Activated CD4-positive, CD25-positive, alpha-beta regulatory T cell (primary cell): ENCODE measurements at places on chromosomes 12 and 14.

DNA sequence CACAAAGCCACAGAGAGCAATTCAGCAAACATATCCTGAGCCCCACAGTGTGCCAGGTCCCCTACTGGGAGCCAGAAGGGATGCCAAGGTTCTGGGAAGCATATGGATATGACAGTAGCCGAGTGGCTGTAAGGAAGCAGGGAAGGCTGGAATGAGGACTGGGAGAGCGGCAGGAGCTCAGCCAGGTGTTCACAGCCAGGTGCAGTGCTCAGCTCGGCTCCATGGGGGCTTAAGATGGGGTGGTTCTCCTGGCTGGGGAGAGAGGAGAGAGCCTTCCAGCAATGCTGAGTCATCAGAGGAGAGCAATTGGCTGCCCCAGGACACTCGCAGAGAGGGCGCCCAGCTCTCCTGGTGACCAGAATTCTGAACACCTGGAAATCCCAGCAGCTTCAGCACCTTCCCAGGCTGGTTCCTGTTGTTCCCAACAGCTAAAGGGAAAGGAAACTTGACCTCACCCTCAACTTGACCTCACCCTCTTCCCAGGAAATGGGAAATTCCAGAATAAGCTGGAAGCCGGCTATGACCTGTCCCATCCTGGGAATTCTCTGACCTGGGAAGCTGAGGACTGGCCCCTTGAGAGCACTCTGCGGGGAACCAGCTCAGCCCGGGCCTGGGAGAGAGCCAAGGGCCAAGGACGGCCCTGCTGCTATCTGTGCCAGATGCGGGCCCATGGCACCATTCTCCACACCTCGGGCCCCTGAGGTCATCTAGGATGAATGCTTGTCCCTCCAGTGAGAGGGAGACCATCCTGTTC is 34.6 kb downstream of the SLC6A12 start:
- DNase-seq = no peak

DNA sequence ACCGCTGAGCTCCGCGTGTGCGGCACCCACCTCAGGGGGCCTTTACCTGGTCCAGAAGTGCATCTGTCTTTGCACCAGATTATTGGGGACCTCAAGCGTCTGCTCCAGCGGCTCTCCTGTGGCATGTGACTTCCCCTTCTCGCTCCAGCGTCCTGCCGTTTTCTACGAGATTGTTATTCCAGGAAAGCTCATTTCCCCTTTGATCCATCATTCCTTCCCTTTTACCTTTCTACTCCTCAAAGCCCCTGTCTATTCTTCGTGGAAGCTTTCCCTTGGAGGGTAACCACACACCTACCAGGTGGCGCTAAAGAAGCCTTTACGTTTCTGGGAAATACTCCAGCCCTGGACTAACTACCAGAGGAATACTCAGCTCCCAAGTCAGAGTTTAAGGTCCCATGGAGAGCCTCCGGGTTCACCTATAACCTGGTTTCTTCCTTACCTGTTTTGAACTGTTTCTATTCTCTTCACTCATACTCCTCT is 1.5 kb downstream of the FKBP4 start:
- no peak for DNase-seq

DNA sequence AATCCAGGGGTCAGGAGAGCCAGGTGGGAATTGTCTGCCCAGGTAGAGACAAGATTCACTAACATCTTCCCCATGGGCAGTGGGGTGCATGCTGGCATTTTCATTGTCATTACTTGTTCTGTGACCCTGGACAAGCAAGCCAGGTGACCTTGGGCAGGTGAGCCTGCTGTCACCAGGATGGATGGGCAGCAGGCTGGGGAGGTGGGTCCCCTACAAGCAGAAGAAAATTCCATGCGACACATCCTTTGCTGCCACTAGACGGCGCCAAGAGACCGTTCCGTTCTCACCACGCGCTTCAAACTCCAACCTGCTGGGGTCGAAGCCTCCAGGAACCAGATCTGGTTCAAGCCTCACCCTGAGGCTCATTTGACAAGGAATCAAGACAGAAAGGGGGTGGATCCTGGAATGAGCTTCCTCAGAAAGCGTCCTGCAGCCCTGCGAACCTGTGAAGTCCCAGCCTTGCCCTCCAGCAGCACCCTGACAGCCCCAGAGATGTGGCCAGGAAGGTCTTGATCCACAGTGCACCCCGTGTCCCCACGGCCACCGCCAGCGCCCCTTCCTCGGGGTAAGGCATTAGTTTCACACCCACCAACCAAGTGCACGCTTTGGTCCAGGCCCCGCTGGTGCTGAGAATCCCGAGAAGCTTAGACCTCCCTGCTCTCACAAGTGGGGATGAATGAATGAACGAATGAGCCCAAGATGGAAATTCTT is 3.2 kb upstream of the DYNC1H1 start:
- peak; percentile 56 for DNase-seq

GRCh38 chr12:40058721-40059190 is 47.1 kb downstream of the SLC2A13 start:
- DNase-seq = no peak

GRCh38 chr14:92613008-92613658 is 99.6 kb downstream of the RIN3 start:
- DNase-seq = peak; percentile 45

- no peak for DNase-seq
Measured at GRCh38 chr12:110869803-110870202, 23.0 kb downstream of the CCDC63 start.

GRCh38 chr14:104964546-104964945 is 13.6 kb downstream of the AHNAK2 start:
- no peak for DNase-seq

GRCh38 chr12:49201595-49202295 is 12.9 kb upstream of the TUBA1A start:
- no peak for DNase-seq

DNA sequence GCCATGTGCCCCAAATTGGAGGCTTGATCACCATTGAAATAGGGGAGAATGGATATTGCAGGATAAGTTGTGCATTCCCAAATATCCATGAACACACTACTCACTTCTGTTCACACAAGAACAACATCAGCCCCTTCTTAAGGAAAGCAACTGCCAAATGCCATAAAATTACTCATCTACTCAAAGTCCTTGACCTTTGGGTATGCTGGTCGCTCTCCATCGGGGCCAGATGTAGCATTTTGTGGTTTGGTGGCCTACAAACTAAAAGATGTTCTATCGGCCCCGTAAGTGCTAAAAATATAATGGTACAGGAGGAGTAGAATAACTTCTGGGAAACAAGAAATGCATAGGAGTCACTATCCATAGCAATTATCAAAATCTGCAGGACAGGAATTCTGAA is 362.6 kb downstream of the AEBP2 start:
- no peak for DNase-seq

DNA sequence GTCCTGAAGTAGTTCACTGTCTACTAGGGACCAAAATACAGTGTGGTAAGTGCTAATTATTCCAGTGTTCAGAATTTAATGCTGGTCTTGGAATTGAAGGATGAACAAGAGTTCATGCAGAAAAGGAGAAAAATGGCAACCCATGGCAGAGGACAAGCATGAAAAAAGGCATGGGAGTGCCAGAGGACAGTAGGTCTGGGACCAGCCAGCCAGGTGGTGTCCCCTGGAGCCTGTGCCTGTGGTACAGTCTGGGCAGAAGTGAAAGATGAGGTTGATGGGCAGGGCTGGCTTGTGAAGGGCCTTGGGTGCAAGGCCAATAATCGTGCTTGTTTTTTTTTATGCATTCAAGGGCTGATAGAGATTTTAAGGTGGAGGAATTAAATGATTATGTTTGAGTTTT is 21.0 kb downstream of the C12orf75 start:
- no peak for DNase-seq

DNA sequence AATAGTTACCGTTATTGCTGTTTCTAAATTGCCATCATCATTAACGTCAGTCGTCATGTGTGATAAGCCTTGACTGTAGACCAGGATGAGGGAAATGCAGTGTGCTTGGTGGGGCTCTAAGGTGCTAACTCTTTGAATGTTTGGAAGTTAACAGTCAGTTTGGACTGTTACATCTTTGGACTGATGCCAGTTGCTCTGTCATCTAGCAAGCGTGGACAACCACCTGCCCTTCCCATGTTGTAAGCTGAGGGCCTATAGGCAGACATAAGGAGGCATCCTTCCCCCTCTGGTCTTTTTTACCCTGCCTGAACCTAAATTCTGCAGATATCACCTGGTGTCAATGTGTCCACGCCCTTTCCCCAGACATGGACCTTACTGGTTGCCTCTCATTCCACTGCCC is 94.4 kb downstream of the PPP2R5C start:
- DNase-seq = no peak

DNA sequence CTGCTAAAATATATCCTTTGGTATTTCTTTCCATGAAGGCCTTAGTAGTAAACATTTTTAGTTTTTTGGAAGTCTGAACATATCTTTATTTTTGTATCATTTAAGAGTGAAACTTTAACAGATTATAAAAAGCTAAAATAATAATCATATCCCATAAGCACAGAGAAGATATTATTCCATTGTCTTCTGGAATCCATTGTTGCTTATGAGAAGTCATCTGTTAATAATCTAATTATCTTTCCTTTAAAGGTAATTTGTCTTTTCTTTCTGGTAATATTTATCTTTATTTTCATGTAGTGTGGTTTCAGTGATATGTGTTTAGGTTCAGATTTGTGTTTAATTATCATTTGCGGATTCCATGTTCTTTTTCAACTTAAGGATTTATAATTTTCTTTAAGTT is 261.7 kb downstream of the MSRB3 start:
- DNase-seq = no peak

GRCh38 chr14:72824051-72824450 is 69.8 kb downstream of the DPF3 start:
- no peak for DNase-seq

DNA sequence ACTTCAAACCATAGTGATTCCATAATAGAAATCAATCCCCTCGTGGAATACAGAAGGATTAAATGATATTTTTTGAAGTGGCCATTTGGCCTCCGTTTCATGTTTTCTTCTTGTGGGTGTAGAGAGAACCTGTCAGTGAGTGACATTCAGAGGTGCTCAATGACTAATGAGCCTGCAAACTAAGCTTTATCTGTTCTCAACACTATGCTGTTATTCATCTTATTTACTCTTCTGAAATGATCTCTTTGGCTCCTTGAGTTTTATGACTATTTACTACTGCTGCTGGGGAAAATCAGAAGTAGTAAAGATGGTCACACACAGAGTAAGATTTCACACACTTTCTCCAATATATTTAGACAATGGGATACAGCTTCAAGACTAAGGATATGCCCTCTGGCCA is 30.4 kb downstream of the ATP2B1 start:
- DNase-seq = no peak

GRCh38 chr12:109861689-109862314 is 18.5 kb downstream of the GLTP start:
- no peak for DNase-seq

- no peak for DNase-seq
Measured at GRCh38 chr12:111166779-111167540, 201.9 kb downstream of the PHETA1 start.

GRCh38 chr12:127178052-127178451 is 1088.9 kb upstream of the TMEM132C start:
- DNase-seq = no peak

- DNase-seq = no peak
Measured at GRCh38 chr12:93127582-93128331, 198.7 kb upstream of the EEA1 start.

- no peak for DNase-seq
Measured at GRCh38 chr14:21711360-21711961, 37.8 kb upstream of the OR4E1 start.
